Activated T-cell treated with anti-CD3 and anti-CD28 coated beads, Interleukin-2, amount 50 U/mL, for 72 hours (primary cell): ENCODE measurements at places on chromosomes 2 and 18. TPM values are rescaled to one million over a fixed set of nuclear protein-coding genes. Genes with fewer than 3 reads are reported as not detected.

DNA sequence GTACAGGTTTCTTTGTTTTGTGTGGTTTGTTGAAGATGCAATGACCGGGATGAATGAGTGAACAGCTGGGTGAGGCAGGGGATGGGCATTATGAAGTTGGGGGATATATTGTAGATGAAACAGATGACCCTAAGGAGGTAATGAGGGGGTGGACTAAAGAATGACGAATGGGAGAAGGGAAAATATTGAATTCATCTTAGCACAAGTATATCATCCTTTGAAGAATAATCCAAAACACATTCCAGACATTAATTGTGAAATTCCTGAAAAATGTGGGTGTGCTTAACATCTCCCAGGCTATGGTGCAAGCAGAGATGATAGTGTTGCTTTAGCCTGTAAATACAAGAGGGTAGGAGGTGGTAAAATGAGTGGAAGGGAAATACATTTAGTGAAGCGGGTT is 5.8 kb downstream of the CRIM1 start:
- no peak for DNase-seq

GRCh38 chr2:221486106-221486505 is 86.0 kb downstream of the EPHA4 start:
- DNase-seq: no peak

MOCOS gene
- 1.2 TPM for total RNA-seq

DNA sequence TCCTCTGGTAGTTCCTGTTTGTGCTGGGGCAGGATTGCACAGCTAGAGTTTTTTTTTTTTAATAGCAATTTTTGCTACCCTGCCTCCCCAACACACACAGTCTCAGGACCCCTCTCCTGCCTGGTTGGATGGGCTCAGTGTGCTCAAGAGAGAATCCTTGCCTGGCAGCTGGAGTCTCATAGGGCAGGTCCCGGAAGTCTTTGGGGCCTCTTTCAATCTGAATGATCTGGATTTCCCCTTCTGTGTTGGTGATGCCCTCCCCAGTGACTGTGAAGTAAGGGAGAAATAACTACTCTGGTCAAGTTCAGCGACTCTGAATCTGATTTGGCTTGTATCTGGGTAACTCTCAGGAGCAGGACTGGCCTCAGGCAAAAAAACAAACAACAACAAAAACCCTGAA is 220.6 kb upstream of the LRRTM1 start:
- no peak for DNase-seq
